Mesenteric fat pad (tissue), 1 donor: ENCODE measurements at places on chromosomes 1 and 21. TPM values are rescaled to one million over a fixed set of nuclear protein-coding genes. Genes with fewer than 3 reads are reported as not detected.

ZFYVE9 gene
- 21.1 TPM for total RNA-seq

BEST4 gene
- total RNA-seq, result 0.19 TPM

ATF3 gene
- 113 TPM for total RNA-seq

FCRL6 gene
- not detected for total RNA-seq

TTLL10 gene
- 1.4 TPM for total RNA-seq

DNA sequence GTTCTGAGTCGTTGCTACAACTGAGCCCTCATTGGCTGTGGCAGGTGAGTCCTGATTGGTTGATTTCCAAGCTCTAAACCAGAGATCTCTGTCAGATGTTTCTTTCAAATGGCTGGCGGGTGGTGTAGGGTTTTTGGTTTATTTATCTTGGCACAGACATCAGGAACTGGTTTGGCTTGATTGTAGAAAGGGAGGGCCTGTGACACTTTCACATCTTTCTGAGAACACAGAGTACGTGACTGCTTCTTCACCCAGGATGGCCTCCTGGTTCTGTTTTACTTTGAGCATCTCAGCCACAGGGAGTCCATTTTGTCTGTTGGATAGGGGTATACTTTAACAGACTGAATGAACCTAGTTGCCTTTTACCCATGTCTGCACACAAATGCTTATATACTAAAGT lies 89.4 kb upstream of the GPR52 start:
- no peak for DNase-seq

- DNase-seq, result no peak
Measured at GRCh38 chr1:94820936-94821335, 779 bp downstream of the SLC44A3 start.

DNA sequence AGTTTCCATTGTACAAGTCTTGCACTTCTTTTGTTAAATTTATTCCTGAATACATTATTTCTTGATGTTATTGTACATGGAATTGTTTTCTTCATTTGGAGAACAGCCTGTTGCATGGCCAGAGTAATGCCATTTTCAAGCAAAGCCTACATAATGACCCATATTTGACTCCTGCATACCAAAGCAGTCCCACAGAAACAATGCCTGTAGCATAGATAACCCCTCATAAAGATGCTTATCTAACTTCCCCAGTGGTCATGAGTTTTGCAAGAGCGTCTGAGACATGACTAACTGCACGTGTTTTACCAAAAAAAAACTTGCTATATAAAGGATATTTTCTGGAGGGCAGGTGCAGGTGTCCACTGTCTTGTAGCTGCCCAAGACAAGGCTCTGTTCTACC lies 30.3 kb upstream of the RLF start:
- no peak for DNase-seq

DNA sequence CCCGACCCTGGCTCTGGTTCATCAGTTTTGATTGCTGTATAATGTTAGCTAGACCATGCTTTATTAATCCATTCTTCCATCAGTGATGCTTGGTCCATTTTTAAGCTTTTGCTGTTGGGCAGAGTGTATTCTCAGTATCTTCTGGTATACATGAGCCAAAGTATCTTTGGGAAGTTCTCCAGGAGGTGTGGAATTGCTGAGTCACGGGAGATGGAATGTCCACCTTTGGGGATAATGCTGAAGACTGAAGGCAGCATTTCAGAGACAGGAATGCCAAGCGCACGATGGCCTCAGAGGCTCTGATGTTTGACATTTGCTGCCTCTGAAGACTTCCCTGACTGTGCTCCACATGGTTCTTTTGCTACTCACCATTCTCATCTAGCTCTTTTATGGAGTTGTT lies 266.3 kb upstream of the KAZN start:
- no peak for DNase-seq

DNA sequence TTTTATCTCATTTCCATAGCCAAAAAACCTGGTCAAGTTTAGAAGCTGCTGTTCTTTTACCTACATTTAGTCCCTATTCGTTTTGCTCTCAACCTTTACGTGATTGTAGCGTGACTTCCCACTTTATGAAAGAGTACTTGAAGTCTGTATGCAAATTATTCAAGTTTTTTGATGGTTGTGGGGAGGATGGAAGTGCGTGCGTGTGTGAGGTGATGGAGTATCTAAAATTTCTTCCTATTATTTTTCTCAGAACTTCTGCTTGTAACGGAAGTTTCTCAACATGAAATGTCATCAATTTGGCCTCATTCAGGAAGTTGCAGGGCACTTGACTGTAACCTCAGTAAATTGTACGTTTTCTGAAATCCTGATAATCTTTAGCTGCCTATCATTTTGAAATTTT lies 64.0 kb downstream of the SAMSN1 start:
- no peak for DNase-seq

GRCh38 chr1:59686170-59686569 lies 128.6 kb upstream of the HOOK1 start:
- DNase-seq, result no peak

GRCh38 chr1:198157241-198157846 lies 546 bp downstream of the NEK7 start:
- DNase-seq, result peak; percentile 93

GRCh38 chr1:171313319-171313834 lies 606 bp upstream of the FMO4 start:
- no peak for DNase-seq

- peak; percentile 80 for DNase-seq
Measured at GRCh38 chr1:41611932-41612450, 127.5 kb upstream of the EDN2 start.

- no peak for DNase-seq
Measured at GRCh38 chr21:16363518-16363917, 633.7 kb downstream of the USP25 start.

DNA sequence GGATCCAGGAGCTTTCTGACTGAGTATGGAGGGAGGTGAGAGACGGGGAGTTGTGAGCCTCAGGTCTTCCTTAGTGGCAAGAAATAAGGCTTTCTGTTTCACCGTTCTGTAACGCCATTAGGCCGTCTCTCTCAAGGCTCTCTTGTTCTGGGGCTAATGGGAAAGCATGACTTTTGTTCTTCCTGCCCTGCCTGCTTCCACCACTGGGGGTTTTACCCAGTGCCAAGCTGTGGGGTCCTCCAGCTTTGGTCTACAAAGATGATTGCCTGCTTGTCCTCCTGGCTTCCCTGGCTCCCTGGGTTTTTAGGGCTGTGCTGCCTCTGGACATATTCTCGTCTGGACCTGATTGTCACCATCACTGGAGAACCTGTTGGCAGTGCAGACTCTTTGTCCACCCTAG lies 74.8 kb upstream of the TINAGL1 start:
- no peak for DNase-seq
